ENCODE measurements at places on chromosomes 4 and X.

DNA sequence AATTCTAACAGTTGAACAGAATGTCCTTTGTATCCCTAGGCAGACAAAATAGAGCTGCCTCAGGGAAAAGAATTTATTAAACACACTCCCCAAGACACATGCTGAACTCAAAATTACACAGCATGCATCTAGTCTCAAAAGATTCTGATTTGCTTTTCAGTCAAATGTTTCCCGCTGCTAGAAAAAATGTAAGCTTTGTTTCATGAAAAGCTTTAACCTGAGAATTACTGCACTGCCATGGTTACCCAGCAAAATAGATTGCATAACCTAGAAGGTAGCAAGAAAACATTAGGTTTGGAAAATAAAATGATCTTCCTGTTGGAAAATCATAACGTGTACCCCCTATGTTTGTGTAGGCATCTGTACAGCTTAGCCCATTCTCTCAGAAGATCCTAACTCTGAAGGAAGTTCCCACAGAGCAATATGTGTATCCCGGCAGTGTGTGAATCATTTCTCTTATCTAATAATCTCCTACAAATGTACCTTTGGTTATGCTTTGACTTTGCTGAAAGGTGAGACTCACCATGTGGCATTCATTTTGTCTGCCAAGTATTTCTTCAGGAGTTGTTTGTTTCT lies 646.9 kb downstream of the STPG2 start:
- DNase-seq = no peak

GRCh38 chr4:23889814-23890341 lies at the start of gene PPARGC1A:
Gene PPARGC1A (minus strand): TSS chr4:23890047. CDS start chr4:23889957, 90 bp downstream.
- no peak for DNase-seq

- DNase-seq = no peak
Measured at GRCh38 chrX:107571296-107571998, 56.9 kb upstream of the PRPS1 start.

GRCh38 chr4:54745031-54745770 lies 87.4 kb downstream of the KIT start:
- no peak for DNase-seq

DNA sequence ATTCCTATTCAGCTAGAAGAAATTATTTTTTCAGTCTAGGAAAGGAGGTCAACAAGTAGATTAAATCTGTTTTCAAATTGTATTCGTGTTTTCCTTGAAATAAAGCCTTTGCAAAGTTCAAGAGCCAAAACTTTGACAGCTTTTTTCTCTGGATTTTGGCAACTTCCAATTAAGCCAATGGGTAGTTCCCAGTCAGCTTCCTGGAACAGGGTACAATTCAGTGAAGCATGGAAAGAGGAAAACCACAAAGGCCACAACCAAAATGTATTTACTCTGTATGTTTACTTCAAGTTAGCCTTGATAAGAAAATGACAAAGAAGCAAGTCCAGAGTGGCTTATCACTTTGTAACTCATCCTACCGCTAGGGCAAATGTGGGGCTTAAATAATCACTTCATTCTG lies 188.6 kb downstream of the COMMD8 start:
- no peak for DNase-seq

DNA sequence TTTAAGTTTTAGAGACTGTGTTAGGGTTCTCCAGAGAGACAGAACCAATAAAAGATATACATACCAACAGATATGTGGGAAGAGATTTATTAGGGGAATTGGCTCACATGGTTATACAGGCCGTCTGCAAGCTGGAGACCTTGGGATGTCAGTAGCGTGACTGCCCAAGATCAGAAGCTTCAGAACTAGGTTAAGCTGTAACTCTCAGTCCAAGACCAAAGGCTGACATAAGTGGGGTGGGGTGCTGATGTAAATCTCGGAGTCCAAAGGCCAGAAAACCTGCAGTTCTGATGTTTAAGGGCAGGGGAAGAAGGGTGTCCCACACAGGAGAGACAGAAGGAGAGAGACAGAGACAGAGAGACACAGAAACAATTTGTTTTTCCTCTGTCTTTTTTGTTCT lies 10.5 kb downstream of the CLDN34 start:
- DNase-seq = no peak

DNA sequence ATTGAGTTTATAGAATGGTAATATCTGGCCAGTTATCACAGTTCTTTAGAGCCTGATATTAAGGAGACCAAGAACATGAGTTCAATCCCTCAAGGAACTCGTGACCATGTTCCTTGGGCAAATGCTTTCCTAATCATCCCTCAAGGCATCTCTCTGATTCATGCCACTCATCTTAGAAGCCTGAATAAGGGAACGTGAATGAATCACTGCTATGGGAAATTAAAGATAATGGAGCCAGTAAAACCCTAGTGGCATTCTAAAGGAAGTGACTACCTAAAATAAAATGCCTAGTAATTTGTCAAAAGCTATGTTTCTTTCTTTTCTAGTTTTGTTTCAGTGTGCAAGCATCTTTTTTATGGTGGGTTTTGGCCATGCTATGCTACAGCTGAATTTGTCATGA lies 1161.3 kb downstream of the C4orf33 start:
- no peak for DNase-seq

DNA sequence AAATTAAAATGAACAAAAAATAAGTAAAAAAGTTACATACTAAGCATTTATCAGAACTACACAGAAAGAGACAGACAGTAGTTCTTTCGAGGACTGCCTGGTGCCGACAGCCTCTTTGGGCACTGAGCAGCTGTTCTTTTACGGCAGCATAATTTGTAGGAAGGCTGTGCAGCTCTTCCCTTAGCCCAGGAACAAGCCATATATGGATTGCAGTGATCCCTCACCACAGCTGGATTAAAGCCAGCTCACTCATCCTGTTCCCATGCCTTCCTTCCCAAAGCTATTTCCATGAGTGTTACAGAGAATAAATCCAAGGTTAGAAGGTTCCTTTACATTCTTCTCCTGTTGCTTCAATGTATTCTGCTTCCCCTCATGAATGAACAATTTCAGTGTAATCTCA lies 71.7 kb downstream of the DDX60L start:
- no peak for DNase-seq

GRCh38 chr4:4501679-4502078 lies 40.2 kb downstream of the STX18 start:
- DNase-seq = no peak

GRCh38 chr4:99848591-99849001 lies 32.0 kb downstream of the DAPP1 start:
- no peak for DNase-seq

DNA sequence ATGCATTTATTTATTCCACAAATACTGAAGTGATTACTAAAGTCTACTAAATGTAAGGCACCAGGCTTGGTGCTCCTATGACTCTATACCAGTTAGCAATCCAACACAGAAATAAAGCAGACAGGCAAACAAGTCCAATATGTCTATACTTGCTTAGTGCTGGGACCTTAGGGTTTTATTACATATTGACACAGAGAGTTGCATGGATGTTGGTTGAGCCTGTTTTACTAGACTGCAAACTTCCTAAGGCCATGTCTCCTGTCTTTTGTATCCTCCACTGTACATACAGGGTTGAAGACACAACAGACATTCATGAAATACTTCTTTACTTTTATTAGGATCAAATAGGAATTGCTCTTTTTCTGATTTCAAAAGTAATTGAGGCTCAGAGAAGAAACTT lies 69.0 kb downstream of the LNX1 start:
- no peak for DNase-seq

GRCh38 chrX:134734466-134734952 lies 76.2 kb upstream of the PLAC1 start:
- no peak for DNase-seq

DNA sequence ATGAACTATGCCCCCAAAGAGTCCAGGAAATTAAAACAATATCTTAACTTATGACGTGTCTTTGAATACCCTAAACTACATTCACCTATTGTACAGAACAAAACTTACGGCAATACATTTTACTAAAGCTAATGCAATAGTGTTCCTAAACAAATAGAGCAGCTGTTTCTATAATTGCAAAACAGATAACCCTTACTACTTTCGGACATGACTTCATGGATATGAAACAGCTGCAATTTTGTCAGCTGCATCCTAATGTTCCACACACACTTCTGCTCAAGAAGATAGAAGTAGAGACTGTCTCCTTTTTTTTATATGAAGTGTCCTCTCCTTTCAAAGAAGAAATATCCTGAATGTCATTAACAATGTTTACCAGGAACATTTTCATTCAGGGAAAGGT lies 174.9 kb downstream of the ACTRT1 start:
- DNase-seq = no peak

DNA sequence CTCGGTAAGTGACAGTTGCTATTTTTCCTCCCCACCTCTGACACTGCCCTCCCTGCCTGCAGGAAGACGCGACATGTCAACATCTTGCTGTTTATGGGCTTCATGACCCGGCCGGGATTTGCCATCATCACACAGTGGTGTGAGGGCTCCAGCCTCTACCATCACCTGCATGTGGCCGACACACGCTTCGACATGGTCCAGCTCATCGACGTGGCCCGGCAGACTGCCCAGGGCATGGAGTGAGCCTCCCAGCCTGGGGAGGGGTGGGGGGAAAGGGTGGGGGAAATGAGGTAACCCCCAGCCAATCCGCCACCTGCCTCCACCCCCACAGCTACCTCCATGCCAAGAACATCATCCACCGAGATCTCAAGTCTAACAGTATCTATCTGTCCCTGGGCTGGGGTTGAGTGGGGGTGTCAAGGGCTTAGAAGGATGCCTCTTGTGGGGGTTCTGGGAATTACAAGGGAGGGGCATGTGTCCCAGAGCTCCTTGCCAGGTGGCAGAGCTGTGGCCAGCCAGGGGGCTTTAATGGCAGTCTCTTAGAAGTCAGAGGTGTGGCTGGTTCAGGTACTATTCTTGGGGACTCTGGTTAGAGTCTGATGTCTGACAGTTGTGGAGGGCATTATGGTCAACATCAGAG lies 7.8 kb downstream of the ARAF start:
- DNase-seq = no peak

- DNase-seq = no peak
Measured at GRCh38 chr4:182625193-182625592, 292.0 kb downstream of the DCTD start.

DNA sequence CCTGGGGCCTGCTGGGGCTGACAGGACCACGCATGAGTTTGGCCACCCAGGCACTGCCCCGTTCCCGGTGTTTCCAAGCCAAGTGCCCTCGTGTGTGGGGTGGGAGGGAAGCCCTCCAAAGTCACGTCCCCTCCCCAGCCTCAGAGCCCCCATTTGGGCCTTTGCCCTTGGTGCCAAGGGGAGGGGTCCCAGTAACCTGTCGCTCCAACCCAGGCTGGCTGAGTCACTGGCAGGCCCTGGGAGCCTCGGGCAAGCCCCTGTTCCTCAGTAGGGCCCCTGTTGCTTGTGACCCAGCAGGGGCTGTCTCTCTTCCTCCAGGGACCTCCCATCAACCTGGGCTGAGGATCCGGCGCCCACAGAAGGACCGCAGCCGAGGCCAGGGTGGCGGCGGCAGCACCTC lies 10.7 kb upstream of the HAUS7 start:
- no peak for DNase-seq

- no peak for DNase-seq
Measured at GRCh38 chr4:151555151-151555945, 146.4 kb downstream of the FHIP1A start.

- DNase-seq = no peak
Measured at GRCh38 chrX:11588097-11588496, 77.6 kb downstream of the ARHGAP6 start.

- DNase-seq = no peak
Measured at GRCh38 chrX:107502316-107502715, 52.9 kb downstream of the FRMPD3 start.

DNA sequence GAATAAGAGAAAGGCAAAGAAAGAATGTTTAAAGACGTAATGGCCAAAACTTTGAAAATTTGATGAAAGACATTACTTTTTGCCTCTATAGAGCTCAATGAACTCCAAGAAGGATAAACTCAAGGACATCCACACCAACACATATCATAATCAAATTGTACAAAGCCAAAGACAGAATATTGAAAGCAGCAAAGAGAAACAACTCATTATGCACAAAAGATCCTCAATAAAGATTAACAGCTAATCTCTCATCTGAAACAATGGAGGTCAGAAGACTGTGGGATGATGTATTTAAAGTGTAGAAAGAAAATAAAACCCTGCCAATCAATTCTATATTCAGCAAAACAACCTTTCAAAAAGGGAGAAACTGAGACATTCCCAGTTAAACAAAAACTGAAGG lies 129.1 kb upstream of the TEX13D start:
- DNase-seq = no peak

GRCh38 chr4:71261633-71262121 lies 77.1 kb upstream of the SLC4A4 start:
- no peak for DNase-seq

DNA sequence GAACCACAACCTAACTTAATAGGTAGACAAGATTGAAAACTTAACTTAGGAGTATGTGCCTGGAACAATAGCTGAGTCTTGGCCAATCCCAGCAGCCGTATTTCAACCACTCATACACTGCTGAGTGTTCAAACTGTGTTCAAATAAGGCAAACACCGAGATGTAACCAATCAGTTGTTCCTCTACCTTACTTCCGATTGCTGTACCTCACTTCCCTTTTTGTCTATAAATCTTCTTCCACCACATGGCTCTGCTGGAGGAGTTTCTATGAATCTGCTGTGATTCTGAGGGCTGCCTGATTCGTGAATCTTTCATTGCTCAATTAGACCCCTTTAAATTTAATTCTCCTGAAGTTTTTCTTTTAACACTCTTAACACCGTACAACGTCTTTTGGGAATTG lies 108.0 kb downstream of the ANAPC4 start:
- no peak for DNase-seq

- DNase-seq = no peak
Measured at GRCh38 chrX:56219700-56220099, 12.5 kb upstream of the KLF8 start.

- no peak for DNase-seq
Measured at GRCh38 chr4:84159762-84160161, 339.3 kb downstream of the NKX6-1 start.

DNA sequence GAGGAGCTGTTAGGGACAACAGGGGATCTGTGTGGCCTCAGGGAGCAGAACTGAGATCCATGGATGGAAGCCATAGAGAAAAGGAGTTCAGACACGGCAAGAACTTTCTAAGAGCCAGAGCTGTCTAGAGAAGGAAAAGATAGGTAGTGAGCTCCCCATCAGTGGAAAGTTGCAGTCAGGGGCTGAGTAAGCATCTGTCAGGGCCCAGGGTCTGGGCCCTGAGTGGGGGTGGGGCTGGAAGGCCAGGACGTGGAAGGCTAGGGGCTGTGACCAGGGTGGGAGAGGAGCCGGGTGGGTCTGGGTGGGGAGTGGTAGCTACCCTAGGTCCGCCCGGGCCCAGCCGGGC lies 324 bp upstream of the MSN start:
- no peak for DNase-seq

- DNase-seq = no peak
Measured at GRCh38 chrX:3252744-3253143, 93.7 kb downstream of the MXRA5 start.

- no peak for DNase-seq
Measured at GRCh38 chr4:105520819-105521790, 31.3 kb upstream of the ARHGEF38 start.

GRCh38 chr4:28682847-28683246 lies 1822.2 kb downstream of the STIM2 start:
- no peak for DNase-seq

DNA sequence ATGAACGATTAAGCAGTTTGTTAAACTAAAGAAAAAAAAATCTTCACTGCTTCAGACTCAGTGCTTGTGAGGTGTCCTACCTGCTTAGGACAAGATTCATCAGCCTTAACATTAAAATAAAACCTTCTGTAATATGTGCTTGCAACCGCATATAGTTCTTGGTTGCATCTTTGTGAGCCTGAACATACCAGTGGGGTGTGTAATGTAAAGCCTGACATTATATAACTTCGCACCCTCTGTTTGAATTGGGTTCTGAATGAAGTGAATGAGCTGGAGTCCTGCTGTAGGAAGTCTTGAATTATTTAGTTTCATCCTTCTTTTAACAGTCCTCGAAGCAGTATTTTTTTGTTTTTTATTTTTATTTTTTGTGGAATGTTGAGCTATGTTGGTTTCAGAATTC lies 3.1 kb downstream of the KDM6A start:
- no peak for DNase-seq

All from stimulated activated CD4-positive, alpha-beta T cell treated with anti-CD3 and anti-CD28 coated beads, Interleukin-1b, Interleukin-23, amount 100 ng/mL, for 1 hour (primary cell).